ENCODE measurements at places on chromosomes 2 and 18.

DNA sequence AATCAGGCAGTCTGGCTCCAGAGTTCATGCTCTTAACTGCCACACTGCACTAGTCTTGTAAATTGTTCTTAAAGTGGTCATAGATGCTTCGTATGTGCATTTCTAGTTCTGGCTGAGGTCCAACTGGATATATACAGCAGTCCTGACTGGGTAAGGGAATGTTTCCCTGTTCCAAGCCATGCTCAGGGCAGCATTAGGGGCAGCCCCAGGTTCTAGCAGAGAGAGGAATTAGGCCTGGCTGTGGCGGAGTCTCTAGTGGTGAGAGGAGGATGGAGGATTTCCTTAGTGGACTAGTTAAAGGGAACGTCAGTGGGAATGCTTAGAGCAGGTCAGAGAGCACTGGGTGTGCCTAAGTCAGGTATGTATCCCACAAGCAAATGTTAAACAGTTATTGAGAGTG lies 28.0 kb downstream of the UBE2E3 start:
- DNase-seq = no peak

GRCh38 chr2:6856548-6856920 lies 9.2 kb downstream of the CMPK2 start:
- DNase-seq = no peak

DNA sequence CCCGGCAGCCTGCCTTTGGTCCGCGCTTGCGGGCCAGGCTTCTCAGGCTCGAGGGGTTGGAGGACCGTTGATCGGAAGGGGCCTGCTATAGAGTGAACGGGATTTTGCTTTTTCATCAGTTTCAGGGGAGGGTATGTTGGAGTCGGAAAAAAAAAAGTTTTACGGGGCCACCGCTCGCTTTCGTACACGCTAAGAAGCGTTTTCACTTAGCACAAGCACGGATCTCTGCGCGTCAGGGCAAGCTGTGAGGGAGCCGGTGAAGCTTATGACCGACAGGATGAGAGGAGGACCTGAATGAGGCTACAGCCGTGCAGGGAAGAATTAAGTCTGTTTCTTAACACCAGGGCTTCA lies 443 bp downstream of the CPSF3 start:
- DNase-seq = peak; percentile 27

DNA sequence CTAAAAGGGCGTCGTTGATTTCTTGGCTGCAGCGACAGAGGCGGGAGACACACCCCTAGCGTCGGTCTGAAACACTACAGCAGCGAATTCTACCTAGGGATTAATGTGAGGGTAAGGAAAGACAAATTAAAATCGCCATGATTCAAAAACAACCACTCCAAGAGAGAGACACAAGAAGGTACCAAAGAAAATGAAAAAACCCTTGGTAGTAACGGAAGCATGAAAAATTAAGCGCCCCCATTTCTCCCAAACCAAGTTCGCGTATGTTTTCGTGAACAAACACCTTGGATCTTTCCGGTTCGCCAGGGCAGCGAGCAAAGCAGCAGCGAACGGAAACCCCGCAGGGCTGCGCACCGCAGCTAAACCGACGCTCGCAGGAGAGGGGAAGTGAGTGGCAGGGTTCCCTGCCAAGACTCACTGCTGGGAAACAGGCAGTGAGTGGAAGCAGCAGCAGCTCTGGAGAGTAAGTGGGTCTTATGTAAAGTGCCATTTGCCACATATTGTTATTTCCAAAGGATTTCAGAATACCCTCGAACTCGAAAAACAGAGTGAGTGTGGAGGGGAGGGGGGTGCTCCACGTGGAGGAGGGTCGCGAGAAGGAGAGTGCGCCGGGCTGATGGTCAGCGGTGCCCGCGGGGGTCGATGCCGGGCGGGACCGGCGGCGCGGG lies 1.0 kb downstream of the PPP3R1 start:
- peak; percentile 90 for DNase-seq

- DNase-seq = no peak
These were observed 108.4 kb upstream of the ODC1 start for GRCh38 chr2:10556271-10557140.

- DNase-seq = peak; percentile 5
These were observed 37.2 kb downstream of the CASP10 start for GRCh38 chr2:201220102-201220570.

DNA sequence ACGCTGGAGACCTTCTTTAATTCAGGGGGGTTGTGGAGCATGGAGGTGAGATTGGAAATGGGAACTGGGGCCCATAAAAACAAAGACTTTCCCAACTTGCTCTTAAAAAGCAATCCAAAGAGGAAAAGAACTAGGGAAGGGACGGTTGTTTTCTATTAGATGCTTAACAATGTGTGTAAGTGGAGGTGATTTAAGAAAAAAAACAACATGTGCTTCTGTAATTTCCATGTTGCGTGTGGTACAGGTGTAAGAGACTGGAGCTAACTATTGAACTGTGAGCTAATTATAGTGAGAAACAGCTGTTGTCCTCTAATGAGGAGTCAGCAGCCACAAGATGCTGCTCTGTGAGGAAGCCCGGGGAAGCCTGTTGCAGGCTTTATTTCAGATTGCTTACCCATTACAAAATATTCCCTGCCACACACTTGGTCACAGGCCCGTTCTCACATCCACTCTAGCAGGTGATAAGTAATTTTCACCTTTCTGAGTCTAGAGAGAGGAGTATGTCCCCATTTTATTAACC lies 280.6 kb upstream of the PARD3B start:
- peak; percentile 68 for DNase-seq

GRCh38 chr2:46236006-46236875 lies 61.0 kb upstream of the EPAS1 start:
- no peak for DNase-seq

- no peak for DNase-seq
These were observed 209.7 kb upstream of the PARD3B start for GRCh38 chr2:204335451-204336058.

DNA sequence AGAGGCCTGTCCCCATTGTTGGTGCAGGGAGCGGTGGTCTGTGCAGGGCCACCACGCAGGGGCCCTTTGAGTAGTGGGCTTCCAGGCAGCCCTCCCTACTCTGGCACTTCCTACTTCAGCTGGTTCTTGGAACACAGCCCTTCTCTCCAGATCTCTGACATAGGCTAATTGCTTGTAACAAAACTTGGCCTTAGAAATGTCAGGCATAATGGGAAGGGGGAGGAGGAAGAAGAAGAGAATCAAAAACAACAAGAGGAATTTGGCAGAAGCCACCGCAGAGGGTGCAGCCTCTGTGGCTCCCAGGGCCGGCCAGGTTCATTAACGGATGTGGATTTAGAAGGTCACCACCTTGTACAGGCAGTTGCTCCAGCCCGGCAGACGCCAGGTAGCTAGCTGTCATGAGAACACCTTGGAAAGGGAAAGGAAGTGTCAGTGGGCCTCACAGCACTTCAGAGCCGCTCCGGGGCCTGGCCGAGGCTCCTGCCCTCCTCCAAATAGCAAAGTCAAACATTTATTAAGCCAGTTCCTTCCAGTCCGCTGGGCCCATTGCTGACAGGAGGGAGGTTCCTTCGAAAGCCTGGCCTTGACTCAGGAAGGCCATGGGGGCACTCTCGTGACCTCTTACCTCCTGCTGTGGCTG lies 7.4 kb downstream of the BOD1L2 start:
- no peak for DNase-seq

- no peak for DNase-seq
These were observed 33.4 kb upstream of the VPS54 start for GRCh38 chr2:64052463-64053241.

DNA sequence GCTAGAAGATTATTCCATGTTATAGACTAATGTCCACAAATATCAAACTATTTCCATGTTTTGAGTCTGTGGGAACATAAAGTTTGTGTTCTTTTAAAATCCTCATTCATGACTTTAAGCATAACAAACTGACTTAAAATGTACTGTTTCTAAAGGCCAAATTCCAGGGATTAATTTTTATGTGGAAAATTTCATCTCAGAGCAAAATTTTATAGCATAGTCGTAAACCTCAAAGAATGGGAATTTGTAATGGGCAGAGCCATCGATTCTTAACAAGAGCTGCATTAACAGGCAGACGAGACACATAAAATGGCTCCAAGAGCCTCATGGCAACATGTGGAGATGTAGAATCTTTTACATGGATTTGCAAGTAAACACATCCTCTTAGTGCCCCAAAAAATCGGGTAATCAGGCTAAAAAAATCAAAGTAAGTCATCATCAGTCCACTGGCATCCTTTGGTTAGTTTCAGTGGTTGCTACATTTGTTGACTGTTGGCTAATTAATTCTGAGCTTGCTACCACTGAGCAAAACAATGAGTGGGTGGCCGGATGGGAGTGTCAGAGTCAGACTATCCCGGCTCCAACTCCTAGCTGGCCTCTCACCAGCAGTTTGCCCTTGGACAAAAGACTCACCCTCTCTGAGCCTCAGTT lies 119.6 kb downstream of the FAM210A start:
- DNase-seq = no peak

GRCh38 chr18:79987566-79987965 lies 797 bp downstream of the TXNL4A start:
- DNase-seq = no peak

DNA sequence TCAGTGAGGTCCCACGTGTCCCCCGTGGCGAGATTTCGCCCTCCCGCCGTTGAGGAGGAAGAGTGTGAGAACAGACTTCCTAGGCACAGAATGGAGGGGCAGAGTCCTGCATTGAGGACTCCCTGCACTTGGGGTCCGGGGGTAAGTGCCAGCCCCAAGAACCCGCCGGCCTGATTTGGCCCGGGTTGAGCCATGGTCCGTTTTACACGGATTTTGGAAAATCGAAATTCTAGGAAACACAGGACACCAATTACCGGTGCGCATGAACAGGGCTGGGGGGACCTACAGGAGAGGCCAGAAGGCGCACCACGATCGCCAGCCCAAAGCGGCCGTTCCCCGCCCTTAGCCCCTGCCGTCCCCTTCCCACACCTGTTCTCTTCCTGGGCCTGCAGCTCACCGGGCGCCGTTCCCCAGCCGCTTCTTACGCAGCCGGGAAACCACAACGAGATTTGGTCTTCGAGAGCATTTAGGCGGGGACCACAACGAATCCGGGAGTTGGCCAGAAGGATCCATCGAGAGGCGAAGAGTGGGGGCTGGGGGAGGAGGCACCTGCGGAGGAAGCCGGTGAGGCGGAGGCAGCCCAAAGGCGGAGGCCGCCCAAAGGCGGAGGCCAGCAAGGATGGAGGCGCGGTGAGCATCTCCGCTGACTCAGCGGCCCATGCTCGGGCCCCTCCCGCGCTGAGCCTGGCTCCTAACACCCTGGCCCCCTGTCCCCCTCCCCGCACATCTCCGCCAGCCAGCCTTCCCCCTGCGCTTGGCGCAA lies 464 bp upstream of the TLX2 start:
- peak; percentile 32 for DNase-seq

DNA sequence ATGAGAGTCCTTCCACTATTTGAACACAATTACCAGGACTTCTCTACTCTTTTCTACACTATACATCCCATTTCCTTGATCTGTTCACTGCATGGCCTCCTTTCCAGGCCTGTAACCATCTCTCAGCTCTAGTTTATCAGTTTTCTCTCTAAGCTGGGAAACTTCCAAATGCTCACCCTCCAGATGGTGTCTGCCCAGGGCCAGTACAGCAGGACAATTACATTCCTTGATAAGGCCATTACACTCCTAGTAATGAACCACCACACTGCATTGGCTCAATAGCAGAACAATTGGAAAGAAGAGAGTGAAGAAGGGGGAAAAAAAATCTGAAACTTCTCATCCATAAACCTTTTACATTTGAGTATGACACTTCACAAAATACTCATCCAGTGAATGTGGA lies 359.1 kb downstream of the ALK start:
- no peak for DNase-seq

- DNase-seq = no peak
These were observed 58.7 kb downstream of the STEAP3 start for GRCh38 chr2:119282146-119282995.

GRCh38 chr2:118667964-118668363 lies 179.5 kb downstream of the EN1 start:
- DNase-seq = no peak

- no peak for DNase-seq
These were observed 1226.6 kb upstream of the FAM98A start for GRCh38 chr2:34825686-34826085.

GRCh38 chr2:230872968-230873660 lies 8.4 kb downstream of the ITM2C start:
- no peak for DNase-seq

DNA sequence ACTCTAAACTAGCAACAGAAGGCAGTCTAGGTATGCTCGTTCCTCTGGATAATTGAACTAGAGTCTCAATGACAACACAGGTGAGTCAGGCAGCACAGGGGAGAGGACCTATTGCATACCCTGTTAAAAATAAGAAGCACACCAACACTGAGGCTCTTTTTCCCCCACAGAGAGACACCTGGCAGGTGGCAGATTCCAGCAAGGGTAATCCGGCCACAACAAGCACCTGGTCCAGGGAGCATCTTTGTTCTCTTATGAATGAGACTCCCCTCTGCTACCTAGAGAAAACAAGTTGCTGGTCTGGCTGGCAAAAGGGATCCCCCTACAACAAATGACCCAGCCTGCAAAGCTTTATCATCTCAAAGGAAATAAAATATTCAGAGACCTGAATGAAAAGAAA lies 508.9 kb upstream of the POU3F3 start:
- DNase-seq = no peak

DNA sequence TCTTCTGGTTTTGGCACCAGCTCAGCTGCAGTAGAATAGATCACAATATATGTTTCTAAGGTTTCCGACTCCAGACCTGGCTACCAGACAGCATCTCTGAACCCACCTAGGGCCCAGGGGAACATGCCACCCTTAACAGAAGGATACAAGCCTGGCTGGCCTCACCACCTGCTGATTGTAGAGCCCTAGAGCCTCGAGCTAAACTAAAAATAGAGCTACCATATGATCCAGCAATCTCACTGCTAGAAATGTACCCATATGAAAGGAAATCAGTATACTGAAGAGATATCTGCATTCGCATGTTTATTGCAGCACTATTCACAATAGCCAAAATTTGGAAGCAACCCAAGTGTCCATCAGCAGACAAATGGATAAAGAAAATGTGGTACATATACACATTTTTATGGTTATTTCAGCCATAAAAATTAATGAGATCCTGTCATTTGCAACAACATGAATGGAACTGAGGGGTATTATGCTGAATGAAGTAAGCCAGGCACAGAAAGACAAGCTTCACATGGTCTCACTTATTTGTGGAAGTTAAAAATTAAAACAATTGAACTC lies 242.4 kb upstream of the SLC39A10 start:
- DNase-seq = no peak

- DNase-seq = no peak
These were observed 7.6 kb downstream of the ADRA2B start for GRCh38 chr2:96108541-96109360.

DNA sequence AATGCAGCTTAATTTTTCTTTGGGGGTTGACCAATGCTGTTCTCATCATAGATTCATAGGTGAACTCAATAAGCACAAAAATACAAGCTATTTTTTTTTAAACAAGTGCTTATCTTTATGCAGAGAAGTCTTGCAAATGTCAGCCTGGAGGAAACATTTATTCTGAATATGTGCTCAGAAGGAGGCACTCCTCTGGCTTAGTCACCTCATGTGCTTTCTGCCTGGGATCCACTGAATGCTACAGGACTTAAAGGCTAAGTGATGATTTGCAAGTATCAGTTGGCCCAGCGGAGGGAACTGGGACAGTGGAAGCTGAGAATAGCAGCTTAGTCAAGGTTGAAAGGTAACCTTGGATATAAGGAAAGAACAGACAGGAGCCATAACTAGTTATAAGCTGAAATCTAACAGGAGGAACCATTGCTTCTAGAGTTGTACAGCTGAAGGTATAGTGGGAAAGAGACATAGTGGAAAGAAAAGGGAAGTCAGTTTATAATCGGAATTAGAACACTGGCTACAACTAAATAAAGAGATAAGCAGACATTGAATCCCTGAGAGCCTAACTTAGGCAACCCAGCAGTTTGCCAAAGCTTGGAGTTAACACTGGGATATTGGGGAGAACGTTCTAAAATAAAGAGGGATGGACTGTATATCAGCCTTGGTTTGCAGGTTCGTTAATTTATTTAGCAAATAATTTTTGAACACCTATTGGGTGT lies 488.7 kb downstream of the SUCLG1 start:
- DNase-seq = no peak
